ENCODE measurements at places on chromosomes 12 and 14.

DNA sequence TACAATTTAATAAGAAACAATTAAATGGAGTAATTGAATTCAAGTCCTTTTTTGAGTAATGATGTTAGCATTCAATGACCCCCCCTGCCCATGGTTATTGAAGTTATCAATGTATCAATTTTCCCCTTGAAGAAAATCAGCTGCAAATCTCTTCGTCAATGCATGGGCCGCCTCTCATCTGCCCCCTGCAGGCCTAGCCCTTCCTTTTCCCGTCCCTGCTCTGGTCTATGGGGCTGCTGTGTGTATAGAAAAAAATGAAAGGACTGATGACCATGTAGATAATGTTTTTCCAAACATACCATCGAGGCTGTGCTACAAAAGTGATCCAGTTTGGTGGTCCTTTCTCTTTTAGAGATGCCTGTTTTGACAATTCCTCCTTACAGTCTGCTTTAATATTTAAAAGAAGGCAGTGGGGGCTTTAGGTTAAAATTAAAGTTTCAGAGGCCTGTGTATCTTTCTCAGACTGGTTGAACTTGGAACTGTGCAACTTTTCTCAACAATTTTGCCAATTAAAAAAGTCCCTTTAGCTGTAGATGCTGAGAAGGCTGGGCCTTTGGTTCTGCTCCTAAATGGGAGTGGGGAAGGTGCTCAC, 98.4 kb downstream of the APAF1 start:
- no peak for DNase-seq

- no peak for DNase-seq
These were observed 176.3 kb upstream of the FKBP4 start for GRCh38 chr12:2618291-2618995.

DNA sequence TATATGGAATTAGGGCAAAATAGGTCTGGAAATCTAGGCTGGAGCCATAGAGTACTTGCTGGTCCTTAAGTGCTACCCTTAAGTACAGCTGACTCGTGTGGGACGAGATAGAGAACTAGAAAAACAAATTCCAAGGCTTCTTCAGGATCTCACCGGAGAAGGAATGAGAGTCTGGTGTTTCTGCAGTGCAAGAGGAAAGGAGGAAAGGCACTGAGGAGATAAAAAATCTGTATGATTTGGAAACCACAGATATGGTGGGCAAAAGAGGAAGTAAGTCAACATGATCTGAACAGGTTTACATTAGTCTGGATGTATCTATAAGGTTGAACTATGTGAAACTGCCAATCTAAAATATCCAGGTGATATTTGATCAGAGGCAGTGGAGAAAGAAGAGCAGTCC, 134.4 kb upstream of the SOX5 start:
- no peak for DNase-seq

GRCh38 chr12:21296751-21297406, 37.8 kb downstream of the SLCO1A2 start:
- no peak for DNase-seq

GRCh38 chr12:45685680-45686079, 43.8 kb upstream of the ARID2 start:
- DNase-seq = no peak

DNA sequence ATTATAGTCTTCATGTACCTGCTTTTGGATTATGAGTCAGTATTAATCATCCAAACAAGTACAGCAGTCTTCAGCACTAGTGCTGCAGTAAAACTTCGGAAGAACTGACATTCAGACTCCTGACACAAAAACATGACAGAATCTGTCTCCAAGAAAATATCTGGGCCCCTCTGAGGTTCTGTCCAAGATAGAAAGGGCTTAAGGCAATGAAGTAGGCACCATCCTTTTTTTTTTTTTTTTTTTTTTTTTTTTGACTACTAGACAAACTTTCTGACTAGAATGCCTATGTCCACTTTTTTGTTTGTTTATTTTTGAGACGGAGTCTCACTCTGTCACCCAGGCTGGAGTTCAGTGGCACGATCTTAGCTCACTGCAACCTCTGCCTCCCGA, 112.5 kb downstream of the MED13L start:
- no peak for DNase-seq

DNA sequence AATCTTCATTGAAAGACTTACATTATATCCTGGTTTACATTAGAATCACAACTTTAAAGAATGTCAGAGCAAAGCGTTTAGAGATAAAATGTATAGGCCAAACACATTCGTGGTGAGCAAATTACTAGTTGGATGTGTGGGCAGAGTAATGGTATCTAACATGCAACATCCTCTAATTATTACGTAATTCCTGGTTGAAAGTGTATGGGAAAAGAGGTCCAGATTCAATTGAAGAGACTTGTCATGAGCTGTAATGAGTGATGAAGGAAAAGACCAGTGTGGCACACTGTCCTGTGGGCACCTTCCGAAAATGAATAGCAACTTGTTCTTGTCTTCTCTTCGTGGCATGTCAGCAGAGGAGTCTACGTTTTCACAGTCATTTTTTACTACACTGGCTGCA, 192.8 kb downstream of the LRIG3 start:
- no peak for DNase-seq

GRCh38 chr12:121767525-121768016, 25.9 kb downstream of the RHOF start:
- no peak for DNase-seq

- no peak for DNase-seq
These were observed 312.3 kb upstream of the DIO2 start for GRCh38 chr14:80523518-80524117.

DNA sequence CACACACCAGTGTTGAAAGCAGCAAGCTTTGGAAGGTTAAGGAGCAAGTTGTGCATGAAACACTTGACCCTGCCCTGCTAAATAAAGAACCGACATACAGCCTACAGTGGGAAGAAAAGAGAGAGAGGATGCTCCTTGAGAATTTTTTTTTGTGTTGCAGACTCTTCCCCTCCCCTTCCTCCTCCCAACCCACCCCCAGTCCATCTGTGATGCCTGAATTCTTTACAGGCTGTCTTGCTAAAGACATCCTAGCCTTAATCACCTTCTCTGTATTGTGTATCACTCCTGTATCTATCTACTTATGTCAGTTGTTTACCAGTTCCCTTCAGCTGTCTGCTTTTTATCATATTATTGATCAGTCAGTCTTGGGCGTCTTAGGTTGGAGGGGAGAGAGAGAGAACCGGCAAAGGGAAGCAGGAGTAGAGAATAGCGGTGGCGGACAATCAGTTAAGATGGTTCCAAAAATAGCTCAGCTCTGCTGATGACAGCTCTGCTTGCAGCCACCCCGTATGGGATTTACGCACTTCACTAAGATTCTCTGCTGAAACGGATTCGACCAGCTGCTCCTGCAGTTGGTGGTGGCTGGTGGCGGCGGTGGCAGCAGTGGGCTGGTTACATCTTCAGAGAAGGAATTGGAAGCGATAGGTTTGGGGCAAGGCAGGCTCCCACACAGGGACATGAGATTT, 664.7 kb downstream of the NRXN3 start:
- DNase-seq = no peak

GRCh38 chr12:14129611-14130195, 148.3 kb upstream of the GRIN2B start:
- DNase-seq = no peak

DNA sequence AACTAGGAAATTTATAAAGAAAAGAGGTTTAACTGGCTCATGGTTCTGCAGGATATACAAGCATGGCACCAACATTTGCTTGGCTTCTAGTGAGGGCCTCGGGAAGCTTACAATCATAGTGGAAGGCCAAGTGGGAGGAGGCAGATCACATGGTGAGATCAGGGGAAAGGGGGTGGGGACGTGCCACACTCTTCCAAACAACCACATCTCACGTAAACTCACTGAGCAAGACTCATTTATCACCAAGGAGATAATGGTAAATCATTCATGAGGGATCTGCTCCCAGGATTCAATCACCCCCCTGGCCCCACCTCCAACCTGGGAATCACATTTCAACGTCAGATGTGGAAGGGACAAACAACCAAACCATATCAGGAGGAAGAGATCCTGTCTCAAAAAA, 35.8 kb downstream of the NUMB start:
- DNase-seq = no peak

DNA sequence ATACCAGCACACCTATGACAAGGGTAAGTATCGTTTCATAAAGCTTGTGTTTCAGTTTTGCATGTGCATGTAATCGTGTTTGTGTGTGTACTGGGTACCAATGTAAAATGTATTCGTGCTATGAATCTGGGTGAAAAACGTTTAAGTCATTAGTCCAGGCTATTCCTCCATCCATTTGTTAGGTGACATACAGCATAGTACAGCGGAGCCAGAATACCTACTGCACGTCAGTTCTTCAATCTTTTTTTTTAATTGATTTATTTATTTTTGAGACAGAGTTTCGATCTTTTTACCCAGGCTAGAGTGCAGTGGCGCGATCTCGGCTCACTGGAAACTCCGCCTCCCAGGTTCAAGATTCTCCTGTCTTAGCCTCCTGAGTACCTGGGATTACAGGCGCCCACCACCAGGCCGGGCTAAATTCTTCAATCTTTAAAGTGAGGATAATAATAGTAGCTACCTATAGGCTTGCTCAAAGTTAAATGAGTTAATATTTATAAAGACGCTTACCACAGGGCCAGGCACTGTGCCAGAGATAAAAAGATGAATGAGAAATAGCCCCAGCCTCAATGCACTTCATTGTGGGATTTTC, 661 bp upstream of the RPS26 start:
- no peak for DNase-seq

DNA sequence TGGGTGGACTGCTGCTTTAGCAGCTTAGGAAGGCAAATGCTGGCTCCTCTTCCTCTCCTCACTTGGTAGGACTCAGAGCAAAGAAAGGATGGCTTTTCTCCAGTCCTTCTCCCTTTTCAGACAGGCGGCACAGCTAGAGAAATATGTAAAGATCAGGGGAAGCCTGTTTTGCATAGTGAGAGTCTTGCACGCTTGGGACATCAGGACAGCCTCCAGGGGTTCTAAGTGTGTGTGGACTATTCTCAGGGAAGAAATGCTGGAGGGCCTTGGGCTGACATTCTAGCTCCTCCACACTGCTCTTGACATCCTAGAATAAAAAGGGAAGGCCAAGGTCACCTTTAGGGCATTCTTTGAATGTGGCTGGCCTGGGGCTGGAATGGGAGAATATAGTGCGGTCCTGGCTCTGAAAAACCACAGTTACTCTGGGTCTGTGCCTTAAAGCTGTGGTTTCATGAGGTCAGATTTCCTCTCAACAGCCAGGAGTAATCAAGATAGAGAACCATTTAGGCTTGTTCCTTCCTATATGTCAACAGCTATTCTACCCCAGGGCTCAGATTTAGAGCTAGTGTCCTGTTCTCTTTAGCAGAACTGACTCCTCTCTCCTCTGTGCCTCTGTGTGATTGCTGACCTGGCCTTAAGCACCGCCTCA, 24.3 kb downstream of the CMA1 start:
- DNase-seq = no peak

GRCh38 chr14:82180139-82180538, 646.5 kb upstream of the SEL1L start:
- DNase-seq = no peak

- DNase-seq = no peak
These were observed 6.3 kb downstream of the MIS18BP1 start for GRCh38 chr14:45246691-45247090.

- no peak for DNase-seq
These were observed 1069.5 kb downstream of the VRK1 start for GRCh38 chr14:97866664-97867063.

DNA sequence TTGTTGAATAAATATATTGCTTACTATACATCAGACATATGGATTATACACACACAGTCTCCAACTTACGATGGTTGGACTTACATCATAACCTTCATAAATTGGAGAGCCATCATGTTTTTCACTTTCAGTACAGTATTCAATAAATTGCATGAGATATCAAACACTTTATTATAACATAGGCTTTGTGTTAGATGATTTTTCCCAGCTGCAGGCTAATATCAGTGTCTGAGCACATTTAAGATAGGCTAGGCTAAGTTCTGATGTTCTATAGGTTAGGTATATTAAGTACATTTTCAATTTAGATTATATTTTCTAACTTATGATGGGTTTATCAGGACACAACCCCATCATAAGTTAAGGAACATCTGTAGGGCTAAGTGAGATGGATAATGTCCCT, 17.9 kb upstream of the KRR1 start:
- no peak for DNase-seq
